Epithelial cell of proximal tubule (primary cell): ENCODE measurements at places on chromosomes 2 and 18. TPM values are rescaled to one million over a fixed set of nuclear protein-coding genes. Genes with fewer than 3 reads are reported as not detected.

Gene LRRC30
- total RNA-seq: not detected in 2 replicates

DNA sequence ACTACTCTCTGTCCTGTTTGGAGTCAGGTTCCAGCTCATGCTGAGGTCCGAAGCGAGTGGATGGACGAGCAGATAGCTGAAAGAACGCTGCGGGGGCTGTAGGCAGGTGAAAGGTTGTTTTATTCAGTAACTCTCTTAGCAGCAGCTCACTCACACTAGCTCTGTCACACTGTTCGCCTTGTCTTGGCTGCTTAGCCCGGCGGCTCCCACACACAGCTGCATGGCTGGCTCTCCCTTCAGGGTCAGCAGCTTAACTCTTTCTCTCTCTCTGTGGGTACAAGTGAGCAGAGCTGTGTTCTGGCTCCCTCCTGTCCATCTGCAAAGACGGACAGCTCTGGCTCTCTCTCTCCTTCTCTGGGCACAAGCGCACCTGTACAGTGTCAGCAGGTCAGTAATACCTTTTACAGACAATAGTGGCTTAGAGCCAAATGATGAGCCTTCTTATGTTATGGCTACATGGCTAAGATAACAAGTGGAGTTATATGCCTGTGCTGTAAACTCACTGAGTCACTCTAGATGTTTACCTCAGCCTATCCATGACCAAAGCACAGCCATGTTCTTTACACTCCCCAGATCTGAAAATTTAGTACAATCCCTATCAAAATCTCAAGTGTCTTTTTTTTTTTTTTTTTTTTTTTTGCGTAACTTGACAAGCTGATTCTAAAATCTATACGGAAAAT is 149.3 kb downstream of the GALNT1 start:
- DNase-seq: no peak

DNA sequence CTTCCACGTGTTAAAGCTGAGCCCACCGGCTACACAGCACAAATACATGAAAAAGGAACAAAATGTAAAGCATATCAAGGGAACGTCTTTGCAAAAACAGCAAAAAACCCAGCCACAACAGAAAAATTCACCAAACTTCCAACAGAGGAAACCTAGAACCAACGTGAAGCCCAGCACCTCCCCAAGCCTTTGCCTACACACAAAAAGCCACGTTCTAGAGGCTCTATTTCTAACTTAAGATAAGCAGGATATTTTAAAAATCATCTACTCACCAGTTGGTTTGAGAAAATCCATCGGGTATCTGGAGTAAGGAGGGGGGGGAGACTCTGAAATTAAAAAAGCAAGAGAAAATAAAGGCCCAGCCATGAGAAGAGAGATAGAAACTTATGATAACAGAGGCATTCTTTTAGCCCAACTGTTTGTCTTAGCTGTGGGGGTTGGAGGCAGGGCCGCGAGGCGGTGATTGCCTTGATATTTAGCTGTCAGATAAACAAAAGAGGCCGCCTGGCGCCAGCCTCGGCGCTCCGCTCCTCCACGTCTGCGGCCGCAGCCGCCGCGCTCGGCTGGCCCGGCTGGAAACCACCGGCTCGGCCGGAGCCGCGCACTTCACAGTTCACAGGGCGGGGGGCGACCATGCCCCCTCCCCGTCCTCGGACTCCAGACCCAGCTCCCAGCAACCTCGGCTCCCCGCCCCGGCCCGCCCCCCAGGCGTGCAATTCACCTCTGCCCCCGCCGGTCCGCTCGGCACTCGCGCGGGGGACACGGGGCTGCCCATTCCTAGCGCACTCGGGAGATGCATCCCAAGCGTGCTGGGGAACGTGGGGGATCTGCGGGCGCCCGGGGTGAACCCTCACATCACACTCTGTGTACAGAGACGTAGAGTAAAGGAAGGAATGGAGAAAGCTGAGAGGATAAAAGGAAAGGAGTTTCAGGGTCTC is 2.4 kb downstream of the SMAD7 start:
- DNase-seq: no peak

- peak; percentile 43 for DNase-seq
These were observed 421 bp upstream of the RNU4ATAC start for GRCh38 chr2:121530212-121530705.

DNA sequence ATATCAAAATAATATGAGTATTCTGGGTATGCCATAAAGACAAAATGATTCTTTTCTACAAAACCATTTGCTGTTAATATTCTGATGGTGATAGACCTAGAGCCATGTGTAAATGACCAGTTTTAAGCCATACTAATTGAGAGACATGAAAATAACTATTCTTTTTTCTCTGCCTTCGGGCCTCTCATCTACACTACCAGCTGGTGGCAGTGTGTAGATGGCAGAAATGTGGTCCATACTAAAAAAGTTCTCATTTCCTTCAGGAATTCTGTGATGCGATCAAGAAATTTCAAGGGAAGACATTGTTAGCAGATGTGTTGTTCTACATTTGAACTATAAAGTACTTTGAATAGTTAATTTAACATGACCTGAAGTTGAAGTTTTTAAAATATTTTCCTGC is 485.2 kb downstream of the TRIB2 start:
- no peak for DNase-seq

DNA sequence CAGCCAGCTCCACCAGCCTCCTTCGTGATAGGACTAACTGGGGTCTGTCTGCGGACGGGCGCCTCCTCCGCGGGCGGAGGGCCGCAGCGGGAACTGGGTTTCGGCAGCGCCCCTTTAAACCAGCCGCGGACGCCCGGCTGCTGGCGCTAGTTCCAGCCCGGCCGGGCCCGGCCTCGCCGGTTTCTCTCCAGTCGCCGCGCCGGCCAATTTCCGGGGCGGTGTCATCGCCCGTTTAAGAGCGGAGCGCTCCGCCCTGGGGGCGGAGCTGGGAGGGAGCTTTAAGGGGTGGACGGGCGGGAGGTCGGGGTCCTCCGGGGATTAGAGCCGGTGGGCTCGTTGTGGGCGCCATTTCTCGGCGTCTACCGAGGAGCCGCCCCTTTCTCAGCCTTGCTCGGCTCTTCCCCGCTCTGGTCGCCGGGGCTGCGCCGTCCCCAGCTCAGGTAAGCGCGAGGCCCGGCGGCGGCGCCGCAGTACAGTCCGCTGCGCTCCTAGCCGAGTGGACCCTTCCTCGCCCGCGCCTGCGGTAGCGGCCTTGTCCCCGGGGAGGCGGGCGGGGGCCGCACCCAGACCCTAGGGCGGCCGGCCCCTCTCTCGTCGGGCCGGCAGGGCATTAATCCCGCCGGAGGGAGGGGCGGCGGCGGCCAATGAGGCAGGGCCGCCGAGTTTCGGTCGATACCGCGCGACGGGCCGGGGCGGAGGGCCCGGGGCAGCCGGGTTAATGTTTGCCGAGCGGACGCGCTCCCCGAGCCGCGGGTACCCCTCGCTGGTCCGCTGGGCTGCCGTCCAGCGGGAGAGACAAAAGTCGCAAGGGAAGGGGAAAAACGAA is at the start of gene EPB41L5:
EPB41L5 (plus strand) TSS at position 307 of the 826 bp plus-strand sequence. CDS start 6,008 bp downstream, outside the sequence.
- no peak for DNase-seq

- no peak for DNase-seq
These were observed 10.2 kb downstream of the TNFAIP6 start for GRCh38 chr2:151367571-151367970.

Gene FABP1
- not detected in 2 replicates for total RNA-seq

- no peak for DNase-seq
These were observed 34.5 kb upstream of the CTAGE1 start for GRCh38 chr18:22452226-22452668.

Gene DNAH6
- total RNA-seq: 0.14 and 0.52 TPM in 2 replicates

GRCh38 chr18:28816155-28816554 is 639.2 kb upstream of the CDH2 start:
- no peak for DNase-seq

Gene SLC14A1
- 1.3 TPM in 1 of 2 replicates, not detected in the other for total RNA-seq

Gene ELAC1
- total RNA-seq: 5.0 and 7.8 TPM in 2 replicates

DNA sequence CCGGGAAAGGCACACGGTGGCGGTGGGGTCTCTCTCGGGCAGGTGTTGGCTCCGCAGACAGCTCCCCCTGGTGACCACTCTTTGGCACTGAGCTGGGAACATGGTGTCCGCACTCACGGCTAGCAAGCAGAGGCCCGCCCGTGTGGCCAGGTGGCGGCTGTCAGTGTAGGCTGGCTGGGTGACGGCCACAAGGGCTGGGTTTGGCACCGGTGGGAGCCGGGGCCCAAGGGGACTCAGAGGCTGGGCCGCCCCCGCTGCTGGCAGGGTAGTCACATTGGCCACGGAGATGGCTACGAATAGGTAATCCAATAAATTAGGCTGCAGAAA is 1071.7 kb downstream of the RPIA start:
- no peak for DNase-seq

Gene SPP2
- not detected in 2 replicates for total RNA-seq

GRCh38 chr2:31223026-31223425 is 5.7 kb upstream of the CAPN14 start:
- no peak for DNase-seq

DNA sequence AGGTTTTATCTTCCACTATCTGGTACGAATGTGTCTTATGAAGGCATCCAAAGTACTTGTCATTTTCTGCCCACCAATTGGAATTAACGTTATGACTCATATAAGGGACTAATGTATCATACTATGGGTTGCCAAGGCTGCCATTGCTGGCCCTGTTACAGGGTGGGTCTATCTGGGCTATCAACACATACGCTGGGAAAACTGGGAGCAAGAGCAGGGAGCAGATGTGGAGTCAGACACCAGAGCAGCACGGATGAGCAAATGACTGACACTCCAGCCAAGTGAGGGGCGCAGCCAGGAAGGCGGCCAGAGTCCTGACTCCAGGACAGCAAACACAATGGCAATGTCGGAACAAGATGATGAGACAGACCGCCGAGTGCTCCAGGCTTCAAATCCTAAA is 145.9 kb downstream of the COPS8 start:
- DNase-seq: no peak

Gene MYCN
- total RNA-seq: 0.51 and 3.0 TPM in 2 replicates

Gene MALL
- total RNA-seq: 22.5 and 35.7 TPM in 2 replicates

Gene ABCB11
- not detected in 2 replicates for total RNA-seq

DNA sequence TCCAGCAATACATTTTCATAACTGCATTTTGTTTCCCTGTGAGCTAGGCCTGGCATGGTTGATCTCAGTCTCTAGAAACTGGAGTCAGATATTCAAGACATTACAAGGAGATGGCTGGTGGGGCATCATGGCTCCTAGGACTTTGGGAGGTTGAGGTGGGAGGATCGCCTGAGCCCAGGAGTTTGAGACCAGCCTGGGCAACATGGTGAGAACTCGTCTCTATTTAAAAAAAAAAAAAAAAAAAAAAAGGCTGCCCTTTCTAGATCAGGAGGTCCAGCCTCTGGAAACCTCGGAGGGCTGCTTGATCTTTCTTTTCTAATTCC is 362 bp upstream of the VAMP8 start:
- DNase-seq: no peak

Gene EMILIN2
- 13.2 and 19.8 TPM in 2 replicates for total RNA-seq
